ENCODE measurements at places on chromosomes 7 and 10. TPM values are rescaled to one million over a fixed set of nuclear protein-coding genes. Genes with fewer than 3 reads are reported as not detected.

The COL17A1 gene
- 2.2 TPM for total RNA-seq

The ACTR3C gene
- total RNA-seq: 0.20 TPM

The PPP1R9A gene
- total RNA-seq: 9.3 TPM

The PKD1L1 gene
- 2.1 TPM for total RNA-seq

The LRGUK gene
- 0.07 TPM for total RNA-seq

The DYDC2 gene
- total RNA-seq: not detected

The PRSS1 gene
- total RNA-seq: not detected

The ELOVL3 gene
- total RNA-seq: not detected

The FOXI2 gene
- not detected for total RNA-seq

The NPS gene
- total RNA-seq: not detected

The BAMBI gene
- 4.8 TPM for total RNA-seq

The SMKR1 gene
- total RNA-seq: 0.63 TPM

The GRM8 gene
- 0.21 TPM for total RNA-seq

The PODXL gene
- 114 TPM for total RNA-seq

The ZP3 gene
- 1.3 TPM for total RNA-seq

GRCh38 chr7:142587578-142588191, 161.6 kb upstream of the PRSS1 start:
- DNase-seq: no peak

- no peak for DNase-seq
Measured at GRCh38 chr10:70227548-70228320, 5.5 kb downstream of the PPA1 start.

DNA sequence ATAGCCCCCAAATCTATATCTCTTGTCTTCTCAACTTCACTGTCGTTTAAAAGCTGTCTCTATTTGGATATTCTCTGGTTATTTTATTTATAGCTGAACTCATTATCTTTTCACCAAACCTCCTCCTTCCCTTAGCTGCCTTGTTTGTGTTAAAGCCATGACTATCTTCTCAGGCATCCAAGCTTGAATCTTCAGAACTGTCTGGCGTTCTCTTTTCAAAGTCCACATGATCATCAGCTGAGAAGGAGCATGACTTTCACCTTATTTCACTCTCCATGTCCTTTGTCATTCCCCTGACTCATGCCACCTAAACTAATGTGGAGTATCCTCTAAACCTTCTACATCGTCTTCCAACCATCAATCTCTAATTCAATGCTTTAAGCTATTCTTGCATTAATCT, 5.7 kb upstream of the GLCCI1 start:
- DNase-seq: no peak

DNA sequence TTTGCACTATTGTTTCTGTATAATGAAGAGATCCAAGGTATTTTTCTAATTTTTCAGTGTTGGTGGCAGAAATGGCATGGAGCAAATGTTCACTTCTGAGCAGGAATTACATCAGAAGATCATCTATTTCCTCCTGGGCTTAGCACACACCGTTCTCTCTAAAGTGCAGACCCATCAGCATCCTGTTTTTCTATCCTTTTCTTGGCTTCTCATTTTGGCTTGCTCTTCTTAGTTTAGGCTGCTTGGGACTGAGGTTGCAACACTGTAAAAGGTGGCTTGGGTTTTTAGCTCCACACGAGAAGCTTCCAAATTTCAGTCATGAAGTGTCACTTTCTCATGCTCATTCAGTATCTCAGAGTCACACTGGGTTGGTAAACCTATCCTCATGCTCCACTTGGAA, 79.9 kb upstream of the SMIM30 start:
- no peak for DNase-seq

DNA sequence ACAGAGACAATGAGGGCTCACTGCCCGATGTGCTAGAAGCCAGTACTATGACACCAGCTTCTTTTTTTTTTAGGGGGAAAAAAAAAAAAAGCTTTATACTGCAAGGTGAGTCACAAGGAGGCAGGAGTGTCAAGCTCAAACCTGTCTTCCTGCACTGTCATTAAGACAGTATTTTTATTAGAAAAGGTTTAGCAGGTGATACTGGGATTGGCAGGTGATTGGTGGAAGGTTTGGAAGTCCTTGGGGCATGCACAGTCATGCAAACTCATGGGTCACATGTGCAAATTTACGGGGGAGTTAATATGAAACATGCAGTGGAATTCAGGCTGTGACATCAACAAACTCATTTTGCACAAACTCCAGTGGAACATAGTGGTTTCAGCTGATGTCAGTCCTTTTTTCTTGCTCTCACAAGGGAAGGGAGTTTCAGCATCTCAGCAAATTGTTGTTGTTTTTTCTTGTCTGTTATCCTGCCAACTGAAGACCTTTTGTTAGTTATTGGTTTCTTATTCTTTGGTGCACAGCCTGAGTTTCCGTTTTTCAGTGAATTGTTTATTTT, 530.6 kb downstream of the ANKRD7 start:
- no peak for DNase-seq

GRCh38 chr10:89279421-89279869, 22.4 kb upstream of the IFIT2 start:
- DNase-seq: peak; percentile 90

GRCh38 chr7:141045126-141045841, 28.6 kb upstream of the TMEM178B start:
- DNase-seq: no peak

DNA sequence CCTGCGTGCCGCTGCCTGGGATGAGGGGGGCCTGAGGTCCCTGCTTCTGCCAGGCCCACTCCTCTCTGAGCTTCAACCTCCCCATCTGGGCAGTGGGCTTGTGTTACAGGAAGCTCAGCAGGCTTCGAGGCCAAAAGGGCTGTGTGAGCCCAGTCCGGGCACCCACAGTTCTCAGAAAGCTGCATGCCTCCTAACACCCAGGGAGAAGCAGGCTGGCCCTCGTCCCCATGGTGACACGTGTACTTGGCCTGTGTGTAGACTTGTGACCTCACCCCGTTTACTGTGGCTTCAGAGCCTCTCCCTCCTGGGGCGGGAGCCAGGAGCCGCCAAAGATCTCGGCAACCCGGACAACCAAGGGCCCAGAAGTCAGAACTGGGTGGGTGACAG, 2.2 kb upstream of the GRIFIN start:
- no peak for DNase-seq

- DNase-seq: no peak
Measured at GRCh38 chr7:35036361-35037171, 719 bp downstream of the DPY19L1 start.

GRCh38 chr7:26688936-26689506, 175.4 kb downstream of the SKAP2 start:
- peak; percentile 60 for DNase-seq

DNA sequence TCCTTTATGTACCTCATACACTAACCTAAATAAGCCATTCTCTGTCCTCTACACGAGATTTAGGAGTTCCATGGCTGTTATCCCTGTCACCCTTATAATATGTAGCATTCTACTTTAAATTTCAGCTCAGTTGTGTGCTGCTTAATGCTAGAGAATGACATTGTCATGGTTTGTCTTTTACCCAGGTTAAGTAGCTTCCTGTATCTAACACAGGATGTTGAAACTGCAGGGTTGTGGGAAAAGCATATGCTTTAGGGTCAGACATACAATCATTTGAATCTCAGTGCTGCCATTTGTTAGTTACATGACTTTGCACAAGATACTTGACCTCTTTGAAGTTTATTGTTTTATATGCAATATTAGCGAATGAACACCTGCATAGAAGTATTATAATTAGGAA, 235.1 kb upstream of the CACNA2D1 start:
- DNase-seq: no peak

DNA sequence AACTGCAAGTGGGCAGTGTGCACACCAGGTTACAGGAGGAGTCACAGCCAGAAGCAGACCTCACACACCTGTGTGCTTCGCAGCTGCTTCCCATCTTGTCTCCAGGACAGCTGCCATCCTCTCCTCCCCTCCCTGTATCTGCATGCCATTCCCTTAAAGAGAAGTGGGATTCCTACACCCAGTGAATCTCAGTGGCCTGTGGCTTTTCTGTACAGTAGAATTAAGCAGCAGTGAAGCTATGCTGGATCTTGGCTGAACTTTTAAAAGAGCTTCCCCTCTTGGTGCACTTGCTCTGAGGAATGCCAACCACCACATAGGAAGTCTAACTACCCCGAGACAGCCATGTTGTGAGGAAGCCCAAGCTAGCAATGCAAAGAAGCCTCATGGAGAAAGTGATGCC, 236.5 kb upstream of the ZMIZ1 start:
- no peak for DNase-seq

DNA sequence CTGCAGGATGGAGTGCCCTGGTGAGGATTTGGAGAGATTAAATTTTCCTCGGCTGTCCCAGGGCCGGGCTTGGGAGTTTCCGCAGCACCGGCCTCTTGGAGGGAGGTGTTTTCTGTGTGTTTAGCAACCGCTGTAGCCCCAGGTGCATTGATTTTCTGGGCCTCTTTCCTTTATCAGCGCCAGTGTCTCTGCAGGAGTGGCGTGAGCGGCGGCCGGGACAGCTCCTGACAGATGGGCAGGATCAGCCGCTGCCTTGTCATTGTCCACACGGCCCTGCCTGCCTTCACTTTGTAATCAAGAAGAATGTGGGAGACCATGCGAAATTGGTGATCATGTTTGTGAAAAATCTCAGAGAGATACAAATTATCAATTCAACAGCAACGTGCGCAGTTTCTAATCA, 32.4 kb downstream of the NKX6-2 start:
- no peak for DNase-seq

DNA sequence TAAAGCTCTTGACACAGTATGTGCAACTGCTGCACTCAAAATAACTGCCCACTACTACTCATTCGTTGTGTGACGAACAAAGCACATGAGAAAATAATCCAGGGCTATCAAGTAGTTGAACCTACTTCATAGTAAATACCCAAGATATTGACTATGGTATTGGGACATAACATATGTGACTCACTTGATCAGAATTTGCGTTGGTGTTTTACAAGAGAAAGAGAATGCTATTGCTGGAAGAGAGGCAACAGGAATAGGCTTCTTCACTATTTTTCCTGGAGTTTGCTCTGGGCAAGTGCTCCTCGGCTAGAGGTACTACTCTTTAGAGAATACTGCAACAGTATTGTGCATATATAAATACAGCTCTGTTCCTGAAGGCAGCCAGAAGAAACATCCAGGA, 2.5 kb downstream of the DGKB start:
- no peak for DNase-seq

- no peak for DNase-seq
Measured at GRCh38 chr10:12559578-12560178, 210.3 kb downstream of the CAMK1D start.

DNA sequence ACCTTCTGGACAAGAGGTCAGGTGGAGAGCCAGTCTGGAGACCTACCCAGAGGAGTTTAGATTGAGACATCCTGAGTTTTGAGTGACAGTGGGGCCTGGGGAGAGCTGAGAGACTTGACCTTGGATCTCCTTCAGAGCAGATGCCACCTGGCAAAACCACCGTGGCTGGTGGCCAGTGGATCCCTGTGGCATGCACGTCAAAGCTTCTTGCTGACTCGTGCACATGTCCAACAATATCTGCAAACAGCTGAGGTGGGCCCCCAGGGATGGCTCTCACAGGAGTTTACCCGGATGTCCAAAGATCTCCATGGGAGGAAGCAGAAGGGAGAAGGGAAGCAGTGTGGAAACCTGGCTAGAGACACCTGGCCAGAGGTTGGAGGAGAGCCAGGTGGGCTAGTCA, 230.5 kb downstream of the FANK1 start:
- DNase-seq: no peak

GRCh38 chr10:117562220-117562619, 19.7 kb downstream of the EMX2 start:
- DNase-seq: no peak

- no peak for DNase-seq
Measured at GRCh38 chr7:136245327-136246004, 268.3 kb upstream of the MTPN start.

GRCh38 chr7:145378197-145378596, 542.3 kb upstream of the TPK1 start:
- no peak for DNase-seq

- no peak for DNase-seq
Measured at GRCh38 chr10:45421221-45422097, 47.4 kb downstream of the ALOX5 start.

GRCh38 chr7:5435291-5436002, 11.8 kb upstream of the TNRC18 start:
- no peak for DNase-seq

DNA sequence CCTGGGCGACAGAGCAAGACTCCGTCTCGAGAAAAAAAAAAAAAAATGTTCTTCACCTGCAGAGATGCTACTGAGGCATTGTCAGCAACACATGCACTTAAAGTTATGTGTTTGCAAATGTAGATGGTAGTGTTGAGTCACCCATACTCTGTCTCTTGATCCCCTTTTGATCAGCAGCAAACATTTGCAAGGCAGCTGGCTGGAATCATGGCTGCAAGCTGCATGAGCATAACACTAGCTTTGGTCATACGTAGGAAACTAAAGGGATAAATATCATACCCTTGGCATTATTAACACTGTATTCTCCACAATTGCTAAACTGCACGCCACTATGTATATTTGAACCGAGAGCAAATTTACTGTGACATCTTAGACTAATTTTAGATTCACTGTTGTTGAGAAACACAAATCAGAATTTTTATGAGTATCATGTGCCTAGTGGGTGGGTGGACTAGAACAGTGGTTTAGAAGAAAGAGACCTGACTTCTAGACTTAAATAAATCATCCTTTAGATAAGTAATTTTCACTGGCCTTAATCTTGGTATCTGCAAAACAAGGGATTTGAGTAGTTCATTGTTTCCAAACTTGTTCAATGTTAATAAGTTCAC, 229.3 kb upstream of the MEOX2 start:
- DNase-seq: no peak

GRCh38 chr10:115118346-115118745, 25.2 kb downstream of the ATRNL1 start:
- DNase-seq: no peak

GRCh38 chr10:21281765-21282484, 243.6 kb downstream of the SKIDA1 start:
- no peak for DNase-seq

DNA sequence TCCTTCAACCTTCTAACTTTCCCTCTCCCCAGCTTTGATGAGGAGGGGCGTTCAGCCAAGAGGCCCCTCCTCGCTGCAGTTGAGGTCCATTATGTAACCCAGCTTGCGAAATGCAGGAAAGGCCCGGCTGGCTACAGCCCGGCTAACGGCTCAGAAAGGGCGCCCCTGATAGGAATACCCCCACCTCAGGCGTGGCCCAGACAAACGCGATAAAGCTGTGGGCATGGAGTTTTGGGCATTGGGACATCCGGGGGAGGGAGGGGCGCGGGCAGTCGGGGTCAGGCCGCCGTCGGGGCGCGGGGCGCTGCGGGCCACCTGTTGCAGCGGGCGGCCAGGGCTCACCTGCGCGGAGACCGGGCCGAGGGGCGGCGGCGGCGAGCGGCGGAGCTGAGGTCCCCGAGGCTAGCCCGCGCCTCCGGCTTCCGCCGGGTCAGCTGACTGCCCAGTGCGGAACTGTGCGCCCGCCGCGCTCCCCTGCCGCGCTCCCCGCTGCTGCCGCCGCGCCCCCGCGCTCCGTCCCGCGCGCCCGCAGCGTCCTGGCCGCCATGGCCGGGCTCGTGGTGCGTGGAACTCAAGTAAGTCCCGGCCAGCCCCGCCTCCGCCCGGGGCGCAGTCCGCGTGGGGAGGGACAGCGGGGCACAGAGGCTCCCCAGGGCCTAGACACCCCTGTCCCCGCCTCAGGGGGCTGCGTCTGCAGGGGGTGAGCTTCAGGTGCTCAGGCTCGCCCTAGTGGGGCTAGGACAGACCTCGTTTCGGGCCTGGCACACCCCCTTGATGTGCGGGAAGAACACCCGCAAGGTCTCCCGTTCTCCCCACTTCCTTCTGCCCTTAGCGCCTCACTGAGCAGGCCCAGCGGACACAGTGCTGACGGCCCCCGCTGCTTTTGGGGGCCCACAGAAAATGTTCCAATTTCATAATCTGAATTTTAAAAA, at the start of gene LRMDA:
Gene LRMDA, plus strand, starts transcription at position 445 of the 932 bp plus-strand sequence.
- no peak for DNase-seq

- no peak for DNase-seq
Measured at GRCh38 chr10:118751265-118751664, 3.5 kb downstream of the CACUL1 start.
